HS-27A (cell line): ENCODE measurements at places on chromosomes 1 and 21.

GRCh38 chr1:177092001-177092400, 72.5 kb downstream of the ASTN1 start:
- DNase-seq, result no peak

DNA sequence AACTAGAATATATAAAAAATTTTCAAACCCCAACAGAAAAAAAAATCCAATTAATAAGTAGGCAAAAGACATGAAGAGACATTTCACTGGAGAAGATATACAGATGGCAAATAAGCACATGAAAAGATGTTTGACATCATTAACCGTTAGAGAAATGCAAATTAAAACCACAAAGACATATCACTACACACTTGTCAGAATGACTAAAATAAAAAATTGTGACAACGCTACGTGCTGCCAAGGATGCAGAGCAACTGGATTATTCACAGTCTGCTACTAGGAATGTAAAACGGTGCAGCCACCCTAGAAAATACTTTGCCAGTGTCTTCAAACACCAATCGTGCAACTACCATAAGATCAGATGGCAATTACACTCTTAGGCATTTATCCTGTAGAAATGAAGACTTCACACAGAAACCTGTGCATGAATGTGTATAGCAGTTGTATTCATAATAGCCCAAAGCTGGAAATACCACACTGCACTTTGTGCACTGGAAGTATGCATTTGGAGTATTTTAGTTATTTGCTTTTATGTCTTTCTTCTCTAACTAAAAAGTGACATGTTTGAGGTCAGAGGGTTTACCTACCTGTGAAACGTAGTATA, 75.3 kb upstream of the PALMD start:
- DNase-seq, result no peak

- DNase-seq, result no peak
Observed at GRCh38 chr1:74824497-74825107, 91.7 kb downstream of the TYW3 start.

DNA sequence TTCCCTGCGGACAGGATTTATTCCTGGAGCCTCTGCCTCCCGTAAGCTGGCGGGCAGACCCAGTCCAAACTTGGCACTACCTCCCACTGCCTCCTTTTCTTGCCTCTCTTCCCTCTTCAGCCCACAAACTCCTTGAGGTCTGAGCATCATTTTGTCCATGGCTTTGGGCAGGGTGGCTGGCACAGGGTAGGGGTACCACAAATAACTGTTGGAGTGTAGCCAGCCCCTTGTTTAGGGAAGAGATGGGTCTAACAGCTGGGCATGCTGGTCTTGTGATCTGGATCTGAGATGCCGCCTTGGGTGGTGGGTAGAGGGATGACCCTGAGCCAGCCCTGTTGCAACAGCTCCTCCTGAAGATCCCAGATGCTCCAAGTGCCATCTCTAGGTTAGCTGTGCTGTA, 71.4 kb upstream of the CLDN14 start:
- no peak for DNase-seq

DNA sequence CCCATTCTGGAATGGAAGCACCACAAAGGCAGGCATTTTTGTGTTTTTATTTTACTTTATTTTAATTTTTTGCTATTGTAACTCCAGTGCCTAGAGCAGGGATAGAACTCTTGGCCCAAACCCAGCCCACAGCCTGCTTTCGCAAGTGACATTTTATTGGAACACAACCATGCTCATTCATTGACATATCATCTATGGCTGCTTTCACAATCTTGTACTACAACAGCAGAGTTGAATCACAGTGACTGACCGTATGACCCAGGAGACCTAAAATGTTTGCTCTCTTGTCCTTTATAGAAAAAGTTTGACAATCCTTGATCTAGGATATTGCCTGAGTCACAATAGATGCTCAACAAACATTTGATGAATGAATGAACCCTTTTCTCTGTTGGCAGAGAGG, 83.9 kb upstream of the ATP1A1 start:
- no peak for DNase-seq

- DNase-seq, result no peak
Observed at GRCh38 chr1:210937846-210938245, 196.1 kb downstream of the KCNH1 start.

DNA sequence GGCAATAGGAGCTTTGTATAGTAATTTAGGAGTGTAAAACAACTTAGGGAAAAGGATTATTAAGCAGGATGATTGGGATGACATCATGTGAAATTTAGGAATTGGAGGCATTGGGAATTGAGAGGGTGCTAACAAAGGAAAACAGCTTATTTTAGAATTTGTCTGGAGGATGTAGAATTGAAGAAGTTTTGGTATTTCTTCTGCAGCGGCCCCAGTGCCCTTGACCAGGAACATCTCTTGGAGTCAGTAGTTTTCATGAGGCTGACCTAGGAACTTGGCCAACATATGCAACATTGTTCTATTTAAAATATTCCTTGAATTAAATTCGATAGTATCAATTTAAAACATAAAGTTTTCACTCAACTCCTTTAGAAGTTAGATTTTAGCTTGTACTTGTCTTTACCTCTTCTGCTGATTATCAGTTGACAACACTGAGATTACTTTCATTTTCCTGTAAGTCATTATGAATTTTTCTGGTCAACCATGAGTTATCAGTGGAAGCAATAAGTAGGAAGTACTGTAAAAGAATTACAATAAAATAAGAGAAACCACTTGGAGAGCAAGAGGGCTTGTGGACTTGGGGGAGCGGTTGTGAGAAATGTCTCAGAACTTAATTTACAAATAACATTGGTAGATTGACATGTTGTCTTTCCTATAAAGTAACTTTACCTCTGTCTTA, 52.8 kb downstream of the DYRK1A start:
- no peak for DNase-seq

- DNase-seq, result no peak
Observed at GRCh38 chr1:158507511-158507910, 35.5 kb downstream of the OR10R2 start.

GRCh38 chr1:26530895-26531598, 1.5 kb downstream of the RPS6KA1 start:
- DNase-seq, result no peak

DNA sequence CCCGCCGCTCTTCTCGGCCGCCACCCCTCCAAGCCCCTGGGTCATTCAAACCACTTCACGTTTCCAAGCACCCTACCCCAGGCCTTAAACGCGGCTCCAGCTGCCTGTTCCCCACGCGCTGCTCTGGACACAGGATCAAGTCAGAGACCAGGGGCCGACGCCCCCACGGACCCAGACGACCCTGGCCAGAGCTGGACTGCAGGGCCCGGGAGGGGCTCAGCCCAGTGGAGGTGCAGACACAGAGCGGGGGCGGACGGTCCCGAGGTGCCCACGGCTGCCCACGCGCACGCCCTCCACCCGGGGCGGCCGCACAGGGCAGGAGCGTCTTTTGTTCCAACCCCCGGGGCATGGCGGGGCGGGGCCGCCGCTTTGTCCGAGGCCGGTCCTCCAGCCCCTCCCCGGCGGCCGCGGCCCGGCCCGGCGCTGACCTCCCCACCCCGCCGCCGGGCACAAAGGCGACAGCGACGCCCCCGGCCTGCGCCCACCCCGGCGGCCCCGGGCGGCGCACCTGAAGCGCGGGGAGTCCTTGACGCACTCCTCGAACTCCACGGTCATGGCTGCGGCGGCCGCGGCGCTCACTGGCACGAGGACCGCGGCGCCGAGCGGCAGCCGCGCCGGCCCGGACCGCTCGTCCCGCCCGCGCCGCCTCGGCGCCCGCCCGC, 338 bp downstream of the ACAP3 start:
- no peak for DNase-seq

GRCh38 chr1:228933753-228934152, 198.5 kb downstream of the RHOU start:
- DNase-seq, result no peak

- no peak for DNase-seq
Observed at GRCh38 chr1:156641761-156642264, at the start of gene BCAN. TSS of gene BCAN (plus strand) at chr1:156642117. CDS start at chr1:156646055, 3,938 bp downstream.

DNA sequence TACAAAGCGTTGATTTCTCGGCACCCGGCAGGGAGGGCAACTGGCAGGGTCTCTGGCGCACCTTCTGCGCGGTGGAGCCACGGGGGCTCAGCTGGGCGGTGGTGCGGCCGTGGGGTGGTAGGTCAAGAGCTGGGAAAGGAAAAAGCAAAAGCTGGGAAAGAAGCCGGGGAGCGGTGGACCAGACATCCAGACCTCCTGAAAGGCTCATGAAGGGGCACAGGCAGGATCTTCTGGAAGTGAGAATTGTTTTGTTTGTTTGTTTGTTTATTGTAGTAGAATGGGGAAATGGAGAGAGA, 7.2 kb upstream of the RNU1-1 start:
- DNase-seq, result no peak

DNA sequence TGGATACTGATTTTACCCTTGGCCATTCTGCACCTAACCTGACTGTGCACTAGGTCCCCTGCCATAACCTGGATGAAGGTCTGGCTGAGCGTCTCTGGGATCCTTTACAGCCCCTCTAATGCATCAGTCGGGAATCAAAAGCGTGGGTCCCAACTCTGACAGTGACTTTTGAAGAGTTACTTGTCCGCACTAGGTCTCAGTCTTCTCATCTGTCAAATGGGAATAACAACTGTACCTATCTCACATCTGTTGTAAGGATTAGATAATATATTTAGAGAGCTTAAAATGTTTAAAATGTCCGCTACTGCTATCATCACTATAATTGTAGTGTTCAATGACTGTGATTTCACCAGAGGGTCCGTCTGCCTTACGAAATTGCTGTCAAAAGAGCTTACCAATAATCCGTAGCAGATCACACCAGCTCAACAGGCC, 746 bp downstream of the TADA1 start:
- DNase-seq, result no peak

GRCh38 chr1:201782353-201782752, 46.6 kb upstream of the IPO9 start:
- no peak for DNase-seq

DNA sequence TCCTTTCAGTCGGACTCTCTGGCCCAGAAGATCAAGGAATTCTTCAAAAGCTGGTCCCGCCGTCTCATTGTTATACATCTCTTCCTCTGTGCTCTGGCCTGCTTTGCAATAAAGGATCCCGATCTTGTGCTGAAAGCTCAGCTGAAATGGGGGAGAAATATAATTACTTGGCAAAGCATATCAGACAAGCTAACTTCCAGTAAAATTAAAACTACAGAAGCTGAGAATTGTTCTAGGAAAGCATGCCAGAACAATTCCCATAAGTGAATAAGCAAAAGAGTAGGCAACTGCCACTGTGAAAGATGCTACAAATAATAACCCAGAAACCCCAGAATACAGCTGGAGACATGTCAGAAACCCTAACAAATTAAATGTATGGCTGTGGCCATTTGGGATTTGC, 146.1 kb downstream of the SIPA1L2 start:
- DNase-seq, result no peak

GRCh38 chr1:47709872-47710231, 272.0 kb downstream of the FOXD2 start:
- DNase-seq, result no peak

GRCh38 chr1:57013522-57013921, 47.7 kb upstream of the C8B start:
- no peak for DNase-seq

DNA sequence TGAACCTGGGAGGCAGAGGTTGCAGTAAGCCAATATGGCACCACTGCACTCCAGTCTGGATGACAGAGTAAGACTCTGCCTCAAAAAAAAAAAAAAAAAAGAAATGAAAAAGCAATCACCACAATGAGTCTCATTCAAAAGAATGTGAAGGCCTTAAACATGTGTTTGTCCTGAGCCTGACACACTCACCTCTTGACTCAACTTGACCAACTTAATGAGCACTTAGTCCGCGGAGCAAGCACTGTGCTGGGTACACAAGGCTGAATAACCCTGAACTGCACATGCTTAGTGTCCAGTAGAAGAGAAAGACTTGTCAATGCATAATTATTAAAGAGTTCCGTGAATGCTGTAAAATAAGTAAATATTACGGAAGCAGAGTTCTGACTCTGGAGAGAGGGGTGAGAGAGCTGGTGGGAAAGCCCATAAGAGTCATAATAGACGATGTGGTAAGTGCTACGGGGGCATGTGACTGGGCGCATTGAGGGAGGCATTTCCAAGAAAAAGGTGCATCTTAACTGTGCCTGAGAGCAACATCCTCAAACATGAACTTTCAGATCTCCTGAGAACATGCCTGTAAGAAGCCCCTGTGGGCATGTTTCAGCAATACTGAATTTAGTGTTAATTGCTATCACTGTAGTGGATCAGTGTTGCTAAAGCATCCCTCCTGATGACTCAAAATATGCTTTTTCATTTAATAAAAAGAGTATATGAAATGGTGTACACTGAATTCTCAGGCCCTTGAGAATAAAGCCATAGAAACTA, 27.2 kb downstream of the MCOLN2 start:
- no peak for DNase-seq

- DNase-seq, result no peak
Observed at GRCh38 chr21:42424914-42425541, 21.3 kb downstream of the UBASH3A start.
